ENCODE measurements at places on chromosomes 1 and 21. TPM values are rescaled to one million over a fixed set of nuclear protein-coding genes. Genes with fewer than 3 reads are reported as not detected.

Gene AMY1C
- not detected for total RNA-seq

Gene S100A16
- 81.1 TPM for total RNA-seq

Gene ACOT11
- total RNA-seq: 19.3 TPM

Gene C1QTNF12
- total RNA-seq: 2.9 TPM

Gene TNFRSF4
- total RNA-seq: 1.8 TPM

Gene CAMTA1
- 105 TPM for total RNA-seq

DNA sequence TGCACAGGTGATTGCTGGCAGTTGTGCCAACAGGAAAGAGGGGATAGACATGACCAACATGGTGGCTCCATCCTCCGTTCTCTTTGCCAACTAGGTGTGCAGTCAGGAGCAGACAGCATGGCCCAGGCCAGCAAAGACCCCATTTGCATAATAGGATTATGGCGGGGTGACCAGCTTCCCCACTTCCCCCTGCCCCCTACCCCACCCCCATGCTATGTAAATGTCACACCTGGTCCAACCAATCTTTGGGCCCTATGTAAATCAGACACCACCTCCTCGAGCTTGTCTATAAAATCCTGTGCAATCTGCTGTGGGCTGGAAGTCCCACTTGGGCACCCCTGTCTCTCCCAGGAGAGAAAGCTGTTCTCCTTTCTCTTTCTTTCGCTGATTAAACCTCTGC lies 146.0 kb downstream of the SLC30A10 start:
- no peaks in the 10 kb centered on the region for H3K27me3 ChIP-seq
- no peak overlapping the region for H3K4me3 ChIP-seq
- DNase-seq: no peak
- H3K27ac ChIP-seq: no peak overlapping the region
- no peaks in the 10 kb centered on the region for H3K4me1 ChIP-seq

DNA sequence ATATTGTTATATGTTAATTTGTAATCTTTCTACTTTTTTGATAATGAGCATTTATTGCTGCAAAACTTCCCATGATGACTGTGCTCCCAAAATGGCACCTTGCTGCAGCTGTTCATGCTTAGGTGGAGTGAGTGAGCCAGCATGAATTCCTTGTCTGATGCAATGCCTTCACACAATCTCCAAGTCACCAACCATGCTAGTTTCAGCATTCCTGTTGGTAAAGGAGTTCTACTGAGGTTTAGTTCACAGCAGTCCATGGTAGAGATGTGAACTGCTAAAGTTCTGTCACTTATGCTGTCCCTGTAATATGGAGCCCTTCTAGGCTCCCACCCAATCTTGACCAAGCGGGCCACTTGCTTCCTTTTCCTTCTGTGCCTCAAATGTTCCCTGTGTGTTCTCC lies 26.2 kb upstream of the PRKACB start:
- no peak overlapping the region for H3K4me3 ChIP-seq
- H3K27ac ChIP-seq: no peak overlapping the region
- H3K27me3 ChIP-seq: no peaks in the 10 kb centered on the region
- H3K36me3 ChIP-seq: no peaks in the 10 kb centered on the region
- DNase-seq: no peak

DNA sequence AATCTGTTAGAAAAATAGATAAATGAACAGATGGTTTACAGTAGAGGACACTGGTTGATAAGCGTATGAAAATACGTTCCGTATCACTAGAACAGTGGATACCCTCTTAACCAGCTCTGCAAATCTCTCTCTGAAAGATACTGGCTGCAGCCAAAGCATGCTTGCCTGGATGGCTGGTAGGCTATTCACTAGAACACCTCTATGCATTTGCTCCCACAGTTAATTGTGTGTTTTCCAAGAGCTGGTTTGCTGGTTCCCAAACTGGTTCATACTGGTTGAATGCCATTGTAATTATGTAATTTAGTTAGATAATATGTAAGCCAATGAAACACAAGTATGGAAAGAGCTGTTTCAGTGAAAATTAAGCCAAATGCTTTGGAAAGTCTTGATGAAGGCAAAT lies 126.6 kb downstream of the C1orf21 start:
- DNase-seq: no peak
- no peaks in the 10 kb centered on the region for H3K36me3 ChIP-seq
- peaks cover 25% of the 10 kb centered on the region for H3K4me1 ChIP-seq
- H3K4me3 ChIP-seq: no peak overlapping the region
- H3K27me3 ChIP-seq: no peaks in the 10 kb centered on the region
- H3K27ac ChIP-seq: peak overlapping the region; percentile 55

- no peak overlapping the region for H3K27ac ChIP-seq
- no peak overlapping the region for H3K4me3 ChIP-seq
- H3K36me3 ChIP-seq: no peaks in the 10 kb centered on the region
- no peaks in the 10 kb centered on the region for H3K27me3 ChIP-seq
- peaks cover 37% of the 10 kb centered on the region for H3K4me1 ChIP-seq
These were observed 44.9 kb upstream of the COL6A2 start for GRCh38 chr21:46052703-46053651.

DNA sequence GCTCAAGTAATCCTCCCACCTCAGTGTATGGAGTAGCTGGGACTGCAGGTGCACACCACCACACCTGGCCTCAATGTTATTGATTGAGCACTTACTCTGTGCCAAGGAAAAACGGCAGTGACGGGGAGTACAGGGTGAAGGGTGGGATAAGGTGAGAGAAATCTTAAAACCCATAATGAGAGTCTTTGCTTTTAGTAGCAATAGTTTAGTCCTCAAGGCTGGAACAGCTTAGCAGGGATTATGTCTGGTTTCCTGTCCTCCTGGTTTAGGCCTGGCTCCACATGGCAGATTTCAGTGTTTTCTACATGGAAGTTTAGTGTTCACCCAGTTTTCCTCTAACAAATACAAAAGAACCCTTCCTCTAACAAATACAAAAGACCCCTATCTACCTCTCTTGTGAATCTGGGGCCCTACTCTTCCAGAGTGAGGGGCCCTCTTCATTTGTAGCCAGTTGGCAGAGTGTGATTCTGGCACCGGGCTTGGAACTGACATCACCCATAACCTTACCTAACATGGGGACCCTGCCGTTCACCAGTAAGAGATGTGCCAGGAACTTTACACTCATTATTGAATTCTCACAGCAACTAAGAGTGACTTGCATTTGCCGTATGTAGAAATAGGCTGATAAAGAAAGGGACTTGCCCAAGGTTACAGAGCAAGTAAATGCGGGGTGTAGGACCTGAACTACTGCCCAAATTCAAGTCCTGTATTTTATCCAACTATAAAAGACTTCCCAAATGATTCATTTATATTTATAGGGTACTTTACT lies 6.9 kb downstream of the ZNF691 start:
- H3K4me1 ChIP-seq: no peaks in the 10 kb centered on the region
- no peak overlapping the region for H3K27ac ChIP-seq
- peaks cover 17% of the 10 kb centered on the region for H3K36me3 ChIP-seq

GRCh38 chr1:172276120-172276818 lies 144.2 kb upstream of the C1orf105 start:
- no peaks in the 10 kb centered on the region for H3K27me3 ChIP-seq
- H3K4me3 ChIP-seq: no peak overlapping the region
- H3K36me3 ChIP-seq: no peaks in the 10 kb centered on the region
- H3K4me1 ChIP-seq: peaks cover 18% of the 10 kb centered on the region
- DNase-seq: no peak

GRCh38 chr1:114896795-114897194 lies 42.1 kb downstream of the SYCP1 start:
- no peak overlapping the region for H3K27ac ChIP-seq
- no peak for DNase-seq
- H3K36me3 ChIP-seq: no peaks in the 10 kb centered on the region
- no peaks in the 10 kb centered on the region for H3K4me1 ChIP-seq

GRCh38 chr1:182785181-182785580 lies 4.4 kb upstream of the NPL start:
- no peak overlapping the region for H3K4me3 ChIP-seq
- H3K27ac ChIP-seq: no peak overlapping the region
- peaks cover 6% of the 10 kb centered on the region for H3K4me1 ChIP-seq
- DNase-seq: no peak
- H3K36me3 ChIP-seq: no peaks in the 10 kb centered on the region
- no peaks in the 10 kb centered on the region for H3K27me3 ChIP-seq

DNA sequence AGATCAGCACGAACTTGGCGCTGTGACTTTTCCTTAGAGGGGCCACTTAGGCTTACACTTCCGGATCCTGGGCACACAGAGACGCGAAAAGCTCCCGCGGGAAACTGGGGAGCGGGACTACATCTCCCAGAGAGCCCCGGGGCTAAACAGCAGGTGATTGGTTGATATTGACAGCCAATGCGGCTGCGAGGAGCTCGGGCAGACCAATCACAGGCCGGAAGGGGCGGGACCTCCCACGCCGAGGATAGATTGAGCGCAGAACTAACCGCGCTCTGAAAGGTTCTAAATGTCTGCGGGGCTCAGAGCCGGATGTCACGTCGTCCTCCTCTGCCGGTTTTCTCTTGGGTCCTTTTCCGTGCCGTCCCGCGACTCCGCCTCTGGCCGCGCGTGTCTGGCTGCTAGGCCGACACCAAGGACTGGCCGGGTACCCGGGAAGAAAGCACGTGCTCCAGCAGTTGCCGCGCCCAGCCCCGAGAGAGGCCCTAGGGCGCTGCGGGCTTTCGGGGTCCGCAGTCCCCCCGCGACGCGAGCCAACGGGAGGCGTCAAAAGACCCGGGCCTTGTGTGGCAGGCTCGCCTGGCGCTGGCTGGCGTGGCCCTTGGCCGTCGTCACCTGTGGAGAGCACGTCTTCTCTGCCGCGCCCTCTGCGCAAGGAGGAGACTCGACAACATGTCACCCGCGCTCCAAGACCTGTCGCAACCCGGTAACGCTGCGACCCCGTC lies at the start of gene MTR:
Gene MTR, plus strand, starts transcription at position 258 of the 722 bp plus-strand sequence. Its CDS starts 412 bp downstream, at position 670.
- peaks cover 15% of the 10 kb centered on the region for H3K4me1 ChIP-seq
- peak; percentile 98 for DNase-seq
- H3K27ac ChIP-seq: peak within 1 kb of the TSS; percentile 90
- no peaks in the 10 kb centered on the region for H3K27me3 ChIP-seq
- H3K4me3 ChIP-seq: peak within 1 kb of the TSS; percentile 95

DNA sequence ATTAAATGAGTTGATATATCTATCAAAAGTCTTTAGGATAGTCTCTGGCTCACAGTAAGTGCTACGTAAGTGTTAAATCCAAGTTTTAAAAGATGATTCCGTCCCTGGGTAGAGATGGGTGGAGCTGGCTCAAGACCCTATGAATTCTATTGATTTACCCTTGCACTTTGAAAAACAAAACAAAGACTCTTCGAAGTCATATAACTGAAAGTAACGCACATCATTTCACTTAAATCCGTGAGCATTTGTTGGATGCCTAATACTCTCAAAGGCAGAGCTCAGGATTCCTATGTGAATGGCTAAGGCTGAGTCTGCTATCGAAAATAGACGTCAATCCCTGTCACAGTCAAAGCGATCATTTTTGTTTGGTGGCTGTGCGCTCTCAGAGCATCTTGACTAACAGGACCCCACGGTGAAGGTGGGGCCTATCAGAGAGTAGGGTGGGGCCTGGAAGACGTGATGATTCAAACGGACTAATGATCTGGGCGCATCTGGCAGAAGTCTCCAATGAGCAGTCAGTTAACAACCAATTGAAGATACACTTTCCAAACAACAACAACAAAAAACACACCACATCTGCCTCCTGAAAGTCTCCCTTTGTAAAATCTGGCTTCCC lies 1.2 kb upstream of the NUCKS1 start:
- H3K4me1 ChIP-seq: peaks cover 17% of the 10 kb centered on the region
- H3K27ac ChIP-seq: no peak overlapping the region
- H3K36me3 ChIP-seq: no peaks in the 10 kb centered on the region
- no peaks in the 10 kb centered on the region for H3K27me3 ChIP-seq

DNA sequence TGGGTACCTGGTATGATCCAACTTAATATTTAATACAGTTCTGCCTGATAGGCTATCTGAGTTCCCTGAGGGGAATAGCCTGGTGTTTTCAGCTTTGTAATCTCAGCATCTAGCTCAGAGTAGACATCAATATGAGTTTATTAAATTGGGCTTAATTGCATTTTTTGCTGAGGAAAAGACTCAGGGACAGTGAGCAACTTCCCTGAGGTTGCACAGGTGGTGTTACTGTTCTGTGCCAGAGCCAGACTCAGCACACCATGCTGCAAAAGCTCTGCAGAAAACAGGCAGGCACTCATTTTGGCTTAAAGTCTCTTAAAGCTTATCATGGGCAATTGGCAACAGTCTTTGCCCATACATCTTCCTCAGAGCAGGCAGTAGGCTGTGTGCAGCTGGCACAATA lies 90.5 kb upstream of the JUN start:
- H3K4me1 ChIP-seq: peaks cover 9% of the 10 kb centered on the region
- DNase-seq: no peak
- H3K27me3 ChIP-seq: no peaks in the 10 kb centered on the region

- peaks cover 9% of the 10 kb centered on the region for H3K4me1 ChIP-seq
- peak overlapping the region; percentile 82 for H3K27ac ChIP-seq
- H3K4me3 ChIP-seq: peak overlapping the region; percentile 98
- no peaks in the 10 kb centered on the region for H3K27me3 ChIP-seq
- no peak for DNase-seq
These were observed 741 bp downstream of the RGS2 start for GRCh38 chr1:192809307-192810252.

DNA sequence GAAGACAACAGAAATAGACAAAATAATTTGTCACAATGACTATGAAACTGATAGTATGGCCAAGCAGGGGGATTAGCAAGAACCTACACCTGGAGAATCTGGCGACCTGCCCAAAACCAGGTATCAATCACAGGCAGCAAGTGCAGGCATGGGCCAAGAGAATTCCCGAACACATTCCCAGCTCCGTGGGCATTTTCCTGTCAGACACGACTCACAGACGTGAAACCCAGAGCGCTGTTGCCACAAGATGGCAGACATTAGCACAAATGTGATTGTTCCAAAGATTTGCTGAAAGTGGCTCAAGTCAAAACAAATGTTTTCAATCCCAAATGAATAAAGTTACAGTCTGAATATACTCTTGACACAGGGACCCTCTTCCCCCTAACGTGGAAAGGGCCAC lies 36.8 kb downstream of the HLCS start:
- no peak overlapping the region for H3K27ac ChIP-seq
- no peak overlapping the region for H3K4me3 ChIP-seq
- H3K27me3 ChIP-seq: no peaks in the 10 kb centered on the region
- H3K4me1 ChIP-seq: peaks cover 13% of the 10 kb centered on the region
- no peak for DNase-seq

- no peaks in the 10 kb centered on the region for H3K27me3 ChIP-seq
- DNase-seq: peak; percentile 49
- H3K4me1 ChIP-seq: peaks cover 15% of the 10 kb centered on the region
- no peak overlapping the region for H3K4me3 ChIP-seq
- H3K36me3 ChIP-seq: no peaks in the 10 kb centered on the region
- H3K27ac ChIP-seq: peak overlapping the region; percentile 10
These were observed 121.2 kb downstream of the SLC45A1 start for GRCh38 chr1:8439015-8439702.

DNA sequence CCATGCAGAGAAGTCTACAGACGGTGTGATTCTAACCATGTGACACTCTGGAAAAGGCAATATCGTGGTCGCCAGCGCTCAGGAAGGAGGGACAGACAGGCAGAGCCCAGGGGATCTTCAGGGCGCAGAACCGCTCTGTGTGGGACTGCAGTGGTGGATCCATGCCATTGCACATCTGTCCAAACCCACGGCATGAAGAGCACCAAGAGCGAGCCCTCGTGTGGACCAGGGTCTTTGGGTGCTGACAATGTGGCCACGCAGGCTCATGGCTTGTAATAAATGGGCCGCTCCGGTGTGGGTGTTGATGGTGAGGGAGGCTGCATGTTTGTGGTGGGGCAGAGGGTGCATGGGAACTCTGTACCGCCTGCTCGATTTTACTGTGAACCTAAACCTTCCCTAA lies 25.3 kb upstream of the POFUT2 start:
- peaks cover 31% of the 10 kb centered on the region for H3K4me1 ChIP-seq
- H3K27me3 ChIP-seq: no peaks in the 10 kb centered on the region
- H3K36me3 ChIP-seq: no peaks in the 10 kb centered on the region
- no peak overlapping the region for H3K4me3 ChIP-seq
- no peak for DNase-seq
- no peak overlapping the region for H3K27ac ChIP-seq

- no peak overlapping the region for H3K4me3 ChIP-seq
- no peaks in the 10 kb centered on the region for H3K36me3 ChIP-seq
- no peak for DNase-seq
- no peaks in the 10 kb centered on the region for H3K27me3 ChIP-seq
- H3K4me1 ChIP-seq: peaks cover 4% of the 10 kb centered on the region
These were observed 15.9 kb downstream of the ZBTB8B start for GRCh38 chr1:32480761-32481160.

Measured in thoracic aorta (tissue), 2 donors.